NCI-H1105 treated with DMSO at 0.1 percent for 48 hours (cell line): ENCODE measurements at places on chromosomes 1 and 21.

DNA sequence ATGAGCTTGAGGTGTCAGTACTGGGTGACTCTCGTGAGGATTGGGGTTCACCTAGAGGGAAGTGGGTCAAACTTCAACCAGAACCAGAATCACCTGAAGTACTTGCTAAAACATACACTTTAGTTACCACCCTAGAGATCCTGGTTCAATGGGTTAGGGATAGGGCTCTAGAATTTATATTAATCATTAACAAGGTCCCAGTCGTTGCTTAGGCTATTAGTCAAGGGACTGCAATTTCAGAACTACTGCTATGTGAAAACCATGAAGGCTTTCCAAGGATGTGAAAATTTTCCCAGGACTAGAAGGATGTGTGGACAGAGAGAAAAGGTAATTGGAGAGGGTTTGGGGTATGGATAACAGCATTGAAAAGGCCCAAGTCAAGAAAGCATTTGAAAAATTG is 162.6 kb downstream of the GRIK1 start:
- no peak for DNase-seq

- no peak for DNase-seq
Measured at GRCh38 chr1:183043872-183044854, 20.9 kb downstream of the LAMC1 start.

- DNase-seq = no peak
Measured at GRCh38 chr1:71693581-71693980, 588.8 kb downstream of the NEGR1 start.

DNA sequence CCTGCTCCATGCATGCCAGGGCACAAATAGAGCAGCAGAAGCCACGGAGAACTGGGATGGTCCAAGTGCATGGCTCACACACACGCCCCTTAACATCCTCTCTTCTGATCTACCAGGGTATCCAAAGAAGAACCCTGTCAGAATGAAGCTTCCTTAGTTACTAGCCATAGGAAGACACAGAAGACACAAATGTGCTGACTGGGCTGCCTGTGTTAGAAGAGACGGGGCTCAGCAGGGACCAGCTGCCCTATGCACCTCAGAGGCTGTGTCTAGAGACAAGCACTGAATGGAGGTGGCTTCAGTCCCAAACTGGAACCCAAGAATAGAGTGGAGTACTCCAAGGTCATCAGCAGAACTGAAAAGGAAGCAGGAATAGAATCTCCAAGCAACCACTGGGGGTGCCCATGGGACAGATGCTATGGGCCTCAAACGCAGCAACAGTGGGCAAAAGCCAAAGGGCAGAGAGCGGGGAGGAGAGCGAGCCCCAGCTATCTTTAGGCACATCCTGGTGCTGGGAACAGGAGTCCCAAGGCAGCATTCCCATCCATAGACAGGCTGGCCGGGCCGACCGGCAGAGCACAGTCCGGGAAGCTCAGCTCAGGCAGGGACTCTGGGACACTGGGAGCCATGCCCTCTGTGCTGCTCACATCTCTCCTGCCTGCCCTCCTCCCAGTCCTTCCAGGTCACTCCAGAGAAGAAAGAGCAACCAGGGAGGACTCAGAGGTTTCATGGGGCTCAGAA is 9.5 kb downstream of the SLC6A9 start:
- DNase-seq = no peak

GRCh38 chr1:43885279-43885801 is 48.3 kb upstream of the ARTN start:
- no peak for DNase-seq

DNA sequence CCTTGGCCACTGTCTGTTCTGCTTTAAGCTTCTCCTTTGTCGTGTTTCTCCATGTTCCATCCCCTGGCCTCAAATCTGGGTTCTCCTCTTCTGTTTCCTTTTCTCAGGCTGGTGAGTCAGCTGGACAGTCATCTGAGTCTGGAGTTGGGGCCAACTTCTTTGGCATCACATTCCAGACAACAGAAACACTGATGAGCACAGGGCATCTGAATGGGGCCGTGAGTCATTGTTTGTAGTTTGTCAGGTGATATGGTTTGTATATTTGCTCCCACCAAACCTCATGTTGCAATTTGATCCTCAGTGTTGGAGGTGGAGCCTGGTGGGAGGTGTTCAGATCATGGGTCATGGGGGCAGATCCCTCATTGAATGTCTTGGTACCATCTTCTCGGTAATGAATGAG is 14.3 kb upstream of the OLIG2 start:
- DNase-seq = no peak

- no peak for DNase-seq
Measured at GRCh38 chr1:94104127-94104684, 16.7 kb downstream of the ABCA4 start.

GRCh38 chr1:2209400-2210083 is 15.0 kb upstream of the FAAP20 start:
- no peak for DNase-seq

GRCh38 chr1:225413708-225414375 is 14.0 kb downstream of the LBR start:
- DNase-seq = no peak

DNA sequence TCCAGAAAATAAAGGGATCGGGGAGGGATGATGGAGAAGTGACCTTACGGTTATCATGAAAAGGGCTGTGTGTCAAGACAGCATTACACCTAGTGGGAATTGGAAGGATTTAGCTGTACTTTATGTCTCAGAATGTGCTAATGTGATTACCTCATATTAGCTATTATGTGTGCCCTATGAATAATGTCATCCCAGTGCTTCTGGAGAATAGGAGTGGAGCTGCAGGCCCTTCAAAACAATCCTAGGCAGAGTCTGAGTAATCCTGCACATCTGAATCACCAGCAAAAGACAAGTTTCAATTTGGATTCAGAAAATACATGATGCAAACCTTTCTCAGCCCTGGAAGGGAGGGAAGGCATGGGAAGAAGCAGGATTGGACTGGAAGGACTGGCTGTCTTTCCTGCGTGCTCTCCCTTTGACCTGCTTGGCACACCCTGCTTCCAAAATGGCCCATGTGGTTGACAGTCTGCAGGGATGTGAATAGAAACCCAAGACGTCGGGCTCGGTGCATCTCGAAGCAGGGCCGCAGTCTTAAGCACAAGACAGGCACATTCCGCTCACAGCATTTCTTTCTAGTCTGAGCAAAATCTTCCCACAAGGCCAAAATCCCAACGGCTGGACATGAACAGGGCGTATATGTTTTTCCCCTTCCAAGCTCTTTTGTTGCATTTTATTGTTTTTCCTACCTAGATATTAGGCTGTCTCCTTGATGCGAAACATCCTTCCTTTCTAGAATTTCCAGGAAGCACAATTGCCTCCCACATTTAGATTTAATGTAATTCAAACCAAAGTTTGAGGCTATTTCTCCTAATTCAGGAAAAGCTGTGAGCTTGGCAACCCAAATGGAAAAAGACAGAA is 54.3 kb upstream of the TARBP1 start:
- no peak for DNase-seq

GRCh38 chr1:244761279-244761678 is 74.2 kb upstream of the COX20 start:
- no peak for DNase-seq

DNA sequence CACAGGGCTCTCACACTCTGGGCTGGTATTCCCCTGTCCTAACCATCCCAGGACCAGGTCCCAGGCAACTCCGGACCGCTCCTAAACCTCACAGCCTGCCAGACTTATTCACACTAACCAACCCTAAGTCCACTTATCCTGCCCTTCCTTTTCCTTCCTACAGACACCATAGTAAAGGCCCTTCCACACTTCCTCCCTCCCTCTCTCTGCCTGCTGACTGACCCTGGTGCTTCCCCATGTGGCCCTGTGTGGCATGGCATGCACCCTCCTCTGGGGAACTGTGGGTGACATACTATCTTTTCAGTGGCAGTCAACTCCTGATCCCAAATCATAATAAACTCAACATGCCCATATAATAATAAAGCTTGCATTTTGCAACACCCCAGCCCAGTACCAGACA is 155.1 kb upstream of the DNAH14 start:
- no peak for DNase-seq

DNA sequence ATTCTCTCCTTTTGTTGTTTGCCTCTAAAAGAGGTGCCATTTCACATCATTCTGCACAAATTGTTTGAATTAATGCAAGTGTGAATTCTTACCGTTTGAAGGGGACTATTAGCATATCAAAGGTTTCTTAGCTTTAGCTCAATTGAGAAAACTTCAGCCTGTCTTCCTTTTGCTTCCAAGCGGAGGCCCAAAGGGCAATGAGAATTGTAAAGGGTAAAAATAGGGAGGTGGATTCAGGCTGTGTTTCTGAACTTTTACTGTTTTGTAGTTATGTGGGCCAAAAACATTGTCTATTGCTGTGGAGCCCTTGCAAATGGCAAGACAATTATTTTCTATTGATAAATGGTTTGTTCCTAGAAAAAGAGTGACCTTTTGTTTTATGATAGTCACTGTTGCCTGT is 3.6 kb downstream of the ADGRL2 start:
- DNase-seq = no peak

- no peak for DNase-seq
Measured at GRCh38 chr1:196381544-196381943, 226.7 kb downstream of the KCNT2 start.

- no peak for DNase-seq
Measured at GRCh38 chr1:81432654-81433109, 368.1 kb upstream of the ADGRL2 start.

DNA sequence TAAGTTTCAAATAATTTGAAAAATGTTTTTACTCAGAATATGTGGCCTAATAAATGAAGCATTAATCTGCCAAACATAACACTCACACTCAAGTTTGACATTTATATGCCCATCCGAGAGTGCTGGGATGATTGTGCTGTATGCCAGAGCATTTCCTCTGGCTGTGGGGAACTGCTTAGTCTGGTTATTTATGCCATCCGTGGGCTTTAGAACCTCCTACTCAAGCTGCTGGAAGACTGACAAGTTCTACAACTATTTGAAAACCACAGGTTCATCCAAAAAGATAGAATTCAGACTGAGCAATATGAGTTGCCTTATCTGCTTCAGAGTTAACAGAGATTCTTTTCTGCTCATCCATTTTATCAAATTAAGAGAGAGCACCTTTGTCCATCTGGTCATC is 25.9 kb downstream of the PCNX2 start:
- no peak for DNase-seq

DNA sequence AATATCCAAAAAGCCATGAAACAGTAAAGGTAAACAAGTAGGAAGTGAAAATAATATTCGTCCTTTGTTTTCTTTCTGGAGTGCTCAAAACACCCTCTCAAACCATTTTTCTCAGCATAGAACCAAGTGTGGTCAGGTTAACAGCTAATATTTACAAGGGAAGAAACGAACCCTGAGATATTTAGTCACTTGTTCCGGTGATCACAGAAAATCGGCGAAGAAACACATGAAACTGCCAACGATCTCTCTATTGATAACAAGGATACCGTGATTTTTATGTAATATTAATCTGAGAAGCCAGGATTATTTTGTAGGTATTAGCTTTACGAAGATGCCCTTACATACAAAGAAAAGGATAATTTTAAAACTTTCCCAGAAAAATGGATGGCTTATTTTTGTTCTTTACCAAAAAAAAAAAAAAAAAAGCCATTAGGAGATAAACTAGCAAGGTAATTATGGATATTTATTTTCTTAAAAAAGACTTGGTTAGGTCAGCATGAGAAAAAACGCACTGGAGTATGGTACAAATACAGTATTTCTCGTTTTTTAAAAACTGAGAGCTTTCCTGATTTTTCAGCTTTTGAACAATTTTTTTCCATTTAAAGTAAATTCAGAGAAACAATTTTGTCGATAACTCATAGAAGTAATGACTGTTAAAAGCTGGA is 107.3 kb upstream of the HNRNPU start:
- no peak for DNase-seq

GRCh38 chr1:38991638-38992411 is 749 bp downstream of the AKIRIN1 start:
- peak; percentile 36 for DNase-seq

DNA sequence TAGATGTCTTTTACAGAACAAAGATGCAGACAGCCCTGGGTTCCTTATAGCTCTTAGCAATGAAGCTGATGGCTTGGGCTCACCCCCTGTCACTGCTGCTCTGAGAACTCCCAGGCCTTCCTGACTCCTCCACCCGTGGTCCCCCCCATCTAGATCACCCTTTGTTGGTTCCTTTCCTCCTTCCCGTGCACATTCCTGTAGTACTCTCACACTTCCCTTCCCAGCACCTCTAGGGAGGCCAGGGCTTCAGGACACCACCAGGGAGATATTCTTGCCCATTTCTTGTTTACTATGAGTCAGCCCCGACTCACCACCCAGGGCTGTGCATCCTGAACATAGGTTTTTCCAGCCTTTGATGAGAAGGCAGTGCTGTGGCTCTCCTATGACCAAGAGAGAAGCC is 14.4 kb upstream of the NOS1AP start:
- DNase-seq = no peak

DNA sequence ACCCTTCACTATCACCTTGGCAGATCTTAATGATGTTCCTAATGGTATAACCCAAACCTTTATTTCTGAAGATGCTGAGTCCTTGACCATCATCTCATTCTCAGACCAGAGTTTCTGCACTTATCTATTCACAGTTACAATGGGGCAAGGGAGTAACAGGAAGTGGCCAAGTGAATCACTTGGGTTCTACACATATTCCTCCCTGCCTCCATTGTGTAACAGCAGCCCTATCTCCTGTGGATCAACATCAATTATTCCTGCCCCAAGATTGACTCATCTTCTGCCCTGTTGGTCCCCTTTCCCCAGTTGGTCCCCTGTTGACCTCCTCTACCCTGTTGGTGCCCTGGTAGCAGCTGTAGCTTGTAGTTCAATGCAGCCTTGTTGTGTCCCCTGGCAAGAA is 10.3 kb upstream of the S100A7 start:
- DNase-seq = no peak
